CD8-positive, alpha-beta memory T cell (primary cell): ENCODE measurements at places on chromosomes 2 and 18.

GRCh38 chr2:103232865-103233264 is 471.0 kb downstream of the TMEM182 start:
- H3K4me3 ChIP-seq, result no peak overlapping the region
- no peaks in the 10 kb centered on the region for H3K4me1 ChIP-seq
- DNase-seq, result no peak
- no peaks in the 10 kb centered on the region for H3K36me3 ChIP-seq
- no peak overlapping the region for H3K27ac ChIP-seq

GRCh38 chr2:8298783-8299182 is 383.1 kb upstream of the ID2 start:
- no peak overlapping the region for H3K27ac ChIP-seq
- peaks cover 39% of the 10 kb centered on the region for H3K4me1 ChIP-seq
- H3K36me3 ChIP-seq, result no peaks in the 10 kb centered on the region

DNA sequence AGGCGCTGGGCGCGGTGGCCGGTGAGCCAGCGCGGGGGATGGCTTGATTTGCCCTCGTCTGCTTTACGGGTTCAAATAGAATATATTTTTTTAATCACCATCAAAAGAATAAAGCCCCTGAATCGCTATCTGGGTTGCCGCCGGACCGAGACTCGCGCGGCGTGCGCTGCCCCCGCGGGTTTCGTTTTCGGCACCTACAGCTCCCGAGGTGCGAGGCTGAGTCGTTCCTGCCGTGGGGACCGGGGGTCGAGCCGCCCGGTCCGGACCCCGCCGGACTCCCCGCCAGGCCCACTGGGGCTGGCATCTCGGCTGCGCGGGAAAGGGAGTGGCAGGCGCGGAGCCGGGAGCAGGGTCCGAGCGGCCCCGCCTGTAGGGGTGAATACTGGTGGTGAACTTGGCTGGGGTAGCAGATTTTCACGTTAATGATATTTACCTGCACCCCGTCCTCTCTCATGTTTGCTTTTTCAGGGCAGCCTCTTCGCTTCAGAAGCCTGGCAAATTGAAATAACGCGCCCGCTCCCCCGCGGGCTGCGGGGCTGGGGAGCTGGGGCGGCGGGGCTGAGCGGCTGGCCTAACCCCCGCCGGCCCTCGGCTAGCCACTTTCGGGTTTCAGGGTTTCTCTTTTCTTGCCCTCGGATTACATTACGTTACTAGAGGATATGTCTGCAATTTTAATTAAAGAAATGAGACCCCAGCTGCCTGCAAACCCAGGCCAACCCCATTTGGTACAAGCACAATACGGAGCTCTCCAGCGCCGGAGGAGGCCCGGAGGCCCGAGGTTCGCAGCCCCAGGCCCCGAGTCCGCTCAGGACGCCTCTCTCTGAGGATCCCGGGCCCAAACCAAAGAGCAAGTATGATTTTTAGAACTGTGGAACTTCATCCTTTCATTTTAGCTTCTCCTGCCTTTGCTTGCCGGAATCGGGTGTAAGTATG is 1.7 kb upstream of the CELF4 start:
- H3K4me3 ChIP-seq, result no peak overlapping the region
- H3K27me3 ChIP-seq, result peaks cover 15% of the 10 kb centered on the region
- H3K4me1 ChIP-seq, result no peaks in the 10 kb centered on the region
- no peak overlapping the region for H3K27ac ChIP-seq
- H3K36me3 ChIP-seq, result no peaks in the 10 kb centered on the region

GRCh38 chr2:120034621-120035020 is 21.7 kb downstream of the EPB41L5 start:
- H3K27ac ChIP-seq, result no peak overlapping the region
- no peak for DNase-seq
- no peaks in the 10 kb centered on the region for H3K4me1 ChIP-seq
- no peak overlapping the region for H3K4me3 ChIP-seq
- H3K36me3 ChIP-seq, result no peaks in the 10 kb centered on the region

GRCh38 chr2:154228566-154229280 is 357.0 kb downstream of the GALNT13 start:
- H3K4me3 ChIP-seq, result no peak overlapping the region
- no peaks in the 10 kb centered on the region for H3K4me1 ChIP-seq
- no peak overlapping the region for H3K27ac ChIP-seq

- peaks cover 5% of the 10 kb centered on the region for H3K36me3 ChIP-seq
- DNase-seq, result no peak
- peaks cover 17% of the 10 kb centered on the region for H3K4me1 ChIP-seq
- H3K4me3 ChIP-seq, result no peak overlapping the region
- H3K27ac ChIP-seq, result no peak overlapping the region
These were observed 120.1 kb upstream of the MGAT5 start for GRCh38 chr2:134133622-134134312.

GRCh38 chr18:10681581-10682367 is 155.9 kb downstream of the NAPG start:
- no peak for DNase-seq
- H3K4me3 ChIP-seq, result no peak overlapping the region
- H3K4me1 ChIP-seq, result no peaks in the 10 kb centered on the region

DNA sequence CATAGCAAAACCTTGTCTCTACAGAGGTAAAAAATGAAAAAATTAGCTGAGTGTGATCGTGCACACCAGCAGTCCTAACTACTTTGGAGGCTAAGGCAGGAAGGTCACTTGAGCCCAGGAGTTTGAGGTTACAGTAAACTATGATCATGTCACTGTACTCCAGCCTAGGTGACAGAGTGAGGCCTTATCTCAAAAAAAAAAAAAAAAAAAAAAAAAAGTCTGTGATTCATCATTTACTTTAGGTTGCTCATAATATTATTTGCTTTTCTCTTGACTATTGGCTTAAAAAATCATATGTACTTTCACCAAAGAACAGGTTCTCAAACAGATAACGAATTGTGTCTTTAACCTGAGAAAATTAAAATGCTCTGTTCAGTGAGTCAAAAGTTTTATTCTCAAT is 129.1 kb downstream of the MYO3B start:
- H3K36me3 ChIP-seq, result no peaks in the 10 kb centered on the region
- H3K27me3 ChIP-seq, result peaks cover 2% of the 10 kb centered on the region
- no peaks in the 10 kb centered on the region for H3K4me1 ChIP-seq
- H3K4me3 ChIP-seq, result no peak overlapping the region
- no peak overlapping the region for H3K27ac ChIP-seq
- DNase-seq, result no peak

GRCh38 chr18:4544142-4544541 is 89.0 kb upstream of the DLGAP1 start:
- no peak overlapping the region for H3K27ac ChIP-seq
- H3K36me3 ChIP-seq, result no peaks in the 10 kb centered on the region
- no peaks in the 10 kb centered on the region for H3K4me1 ChIP-seq
- no peak overlapping the region for H3K4me3 ChIP-seq
- no peaks in the 10 kb centered on the region for H3K27me3 ChIP-seq
